ENCODE measurements at places on chromosomes 1 and 21.

DNA sequence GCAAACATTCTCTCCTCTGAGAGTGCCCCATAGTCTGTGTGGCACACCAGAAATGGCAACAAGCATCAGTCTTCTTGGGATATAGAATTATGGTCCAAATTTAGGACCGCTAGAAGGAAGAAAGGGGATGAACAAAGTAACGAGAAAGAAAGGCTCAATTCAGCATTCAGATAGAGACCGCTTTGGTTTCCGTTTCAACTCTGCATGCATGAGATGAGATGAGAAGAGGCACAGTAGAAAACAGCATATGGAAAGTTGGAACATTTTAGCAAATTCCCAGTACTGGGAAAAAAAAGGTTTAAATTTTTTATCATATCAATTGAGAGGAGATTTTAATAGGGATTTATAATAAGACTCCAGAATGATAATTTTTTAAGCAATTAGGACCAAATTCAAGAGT, 595.5 kb upstream of the CHRM3 start:
- no peak for DNase-seq

GRCh38 chr1:188365874-188366273, 1537.1 kb downstream of the PLA2G4A start:
- no peak for DNase-seq

DNA sequence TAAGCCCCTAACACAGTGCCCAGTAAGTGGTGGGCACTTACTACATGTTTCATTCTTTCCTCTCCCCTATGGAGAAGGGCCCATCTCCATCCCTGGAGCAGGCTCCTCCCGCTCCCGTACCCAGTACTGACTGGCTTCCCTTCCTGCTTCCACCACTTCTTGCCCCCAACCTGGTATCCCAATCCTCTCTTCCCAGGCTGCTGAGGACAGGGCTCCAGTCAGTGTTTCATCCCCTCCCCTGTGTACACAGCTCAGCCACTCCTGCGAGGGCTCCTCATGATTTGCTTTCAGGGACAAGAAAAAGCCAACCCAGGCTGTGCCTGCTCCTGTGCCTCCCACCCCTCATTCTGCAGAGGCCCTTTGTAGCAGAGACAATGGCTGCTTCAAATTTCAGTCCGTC, 20.8 kb upstream of the ETV3 start:
- DNase-seq, result no peak

GRCh38 chr1:9846611-9847171, 22.9 kb upstream of the CLSTN1 start:
- no peak for DNase-seq
